ENCODE measurements at places on chromosomes 11 and 22.

GRCh38 chr11:72001285-72001684 is 2.6 kb downstream of the IL18BP start:
- no peak for DNase-seq

DNA sequence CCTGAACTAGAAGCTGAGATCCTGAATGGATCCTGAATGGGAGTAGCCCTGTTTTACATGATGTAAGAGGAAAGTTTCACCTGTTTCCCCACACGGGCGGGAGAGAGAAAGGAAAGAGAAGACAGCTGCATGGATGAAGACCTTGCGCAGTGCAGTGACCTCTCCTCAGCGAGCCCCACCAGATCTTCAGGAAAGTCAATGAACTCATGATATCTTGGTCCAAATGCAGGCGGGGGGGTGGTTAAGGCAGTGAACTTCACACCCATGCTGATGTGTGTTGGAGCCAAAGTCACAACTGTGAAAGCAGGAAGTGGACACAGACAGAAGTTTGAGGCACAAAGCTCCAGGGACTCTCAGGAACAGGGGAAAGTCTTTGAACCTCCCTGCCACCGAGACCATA is 8.6 kb upstream of the FJX1 start:
- no peak for DNase-seq

- DNase-seq, result no peak
Measured at GRCh38 chr11:94790661-94791180, 22.6 kb downstream of the AMOTL1 start.

GRCh38 chr11:62457478-62457877 is 38.6 kb downstream of the SCGB1A1 start:
- no peak for DNase-seq

- DNase-seq, result no peak
Measured at GRCh38 chr11:72116019-72116755, 3.7 kb upstream of the ANAPC15 start.

- no peak for DNase-seq
Measured at GRCh38 chr11:108752297-108752751, 87.5 kb downstream of the DDX10 start.

DNA sequence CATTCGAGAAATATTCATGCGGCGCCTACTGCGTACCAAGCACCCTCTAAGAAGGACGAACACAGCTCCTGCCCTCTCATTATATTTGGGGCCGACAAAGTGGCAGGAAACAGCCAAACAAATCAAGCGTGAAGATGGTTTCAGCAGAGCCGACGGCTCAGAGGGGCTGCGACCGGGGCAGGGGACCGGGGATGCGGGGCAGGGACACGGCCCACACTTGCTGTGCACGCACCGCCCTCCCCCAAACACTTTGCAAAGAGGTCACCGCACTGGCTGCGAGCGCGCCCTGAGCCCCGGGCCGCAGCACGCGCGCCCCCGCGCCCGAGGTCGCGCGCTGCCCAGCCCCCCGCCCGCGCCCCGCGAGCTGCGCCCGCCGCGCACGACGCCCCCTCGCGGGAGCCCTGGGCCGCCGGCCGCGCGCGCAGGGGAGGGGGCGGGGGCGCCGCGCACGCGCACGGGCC is 255 bp upstream of the SYNGR1 start:
- no peak for DNase-seq

GRCh38 chr11:95736809-95737208 is 52.8 kb downstream of the FAM76B start:
- no peak for DNase-seq

DNA sequence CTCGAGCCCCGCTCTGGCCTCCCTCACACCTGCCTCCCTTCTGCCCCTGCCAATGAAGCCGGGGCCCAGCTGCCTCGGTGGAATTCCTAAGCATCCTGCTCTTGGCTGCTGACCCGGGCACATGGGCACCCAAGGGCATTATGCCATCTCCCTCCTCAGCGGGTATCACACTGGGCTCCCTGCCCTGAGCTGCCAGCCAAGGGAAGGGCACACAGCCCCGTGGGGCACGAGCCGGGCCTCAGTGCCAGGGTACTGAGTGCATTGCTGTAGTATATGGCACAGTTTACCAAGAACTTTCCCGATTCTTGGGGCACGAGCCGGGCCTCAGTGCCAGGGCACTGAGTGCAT is 43.8 kb upstream of the JAM3 start:
- DNase-seq, result no peak

DNA sequence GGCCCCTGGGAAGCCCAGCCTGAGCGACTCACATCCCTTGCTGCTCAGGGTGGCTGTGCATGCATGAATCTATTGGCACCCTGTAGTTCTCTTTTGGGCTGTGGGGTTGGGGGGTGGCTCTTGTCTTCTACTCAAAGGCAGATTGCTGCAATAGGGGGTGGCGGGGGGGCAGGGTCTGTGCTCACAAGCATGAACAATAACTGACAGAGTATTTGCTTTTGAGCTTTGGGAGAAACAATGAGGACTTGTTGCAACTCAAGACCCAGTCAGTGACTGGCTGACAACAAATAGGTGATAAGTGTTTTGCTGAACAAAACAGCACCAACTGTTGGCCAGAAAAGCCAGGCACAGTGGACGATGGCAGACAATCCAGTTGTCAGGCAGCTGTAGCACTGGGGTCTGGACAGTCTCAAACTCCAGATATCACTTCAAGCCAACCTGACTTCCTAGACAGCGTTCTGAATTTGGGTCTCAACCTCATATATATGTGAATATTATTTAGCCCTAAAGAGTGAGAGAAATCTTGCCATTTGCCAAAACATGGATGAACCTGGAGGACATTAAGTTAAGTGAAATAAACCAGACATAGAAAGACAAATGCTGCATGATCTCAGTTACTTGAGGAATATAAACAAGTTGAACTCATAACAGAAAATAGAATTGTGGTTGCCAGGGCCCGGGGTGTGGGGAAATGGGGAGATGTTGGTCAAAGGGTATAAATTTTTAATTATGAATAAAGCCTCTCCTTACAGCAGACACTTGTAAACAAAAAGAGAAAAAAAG is 61.7 kb downstream of the ME3 start:
- no peak for DNase-seq

DNA sequence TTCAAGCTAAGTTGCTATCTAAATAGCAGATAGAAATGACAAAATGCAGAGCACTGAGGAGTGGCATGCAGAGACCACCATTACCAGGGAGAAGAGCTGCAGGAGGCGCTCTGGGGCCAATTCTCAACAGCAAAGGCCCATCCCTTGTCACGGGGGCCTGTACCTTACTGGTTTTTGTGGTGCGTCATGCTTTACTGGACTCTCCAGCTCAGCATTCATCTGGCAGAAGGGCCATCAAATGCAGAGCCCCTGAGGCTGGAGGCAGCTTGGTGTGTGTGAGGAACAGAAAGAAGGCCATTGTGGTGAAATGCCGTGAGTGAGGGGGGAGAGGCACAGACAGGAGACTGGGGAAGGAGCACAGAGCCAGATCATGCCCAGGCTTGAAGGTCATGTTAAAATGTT is 56.5 kb upstream of the NAV2 start:
- no peak for DNase-seq

- no peak for DNase-seq
Measured at GRCh38 chr11:61106894-61107470, 4.7 kb downstream of the CD5 start.

DNA sequence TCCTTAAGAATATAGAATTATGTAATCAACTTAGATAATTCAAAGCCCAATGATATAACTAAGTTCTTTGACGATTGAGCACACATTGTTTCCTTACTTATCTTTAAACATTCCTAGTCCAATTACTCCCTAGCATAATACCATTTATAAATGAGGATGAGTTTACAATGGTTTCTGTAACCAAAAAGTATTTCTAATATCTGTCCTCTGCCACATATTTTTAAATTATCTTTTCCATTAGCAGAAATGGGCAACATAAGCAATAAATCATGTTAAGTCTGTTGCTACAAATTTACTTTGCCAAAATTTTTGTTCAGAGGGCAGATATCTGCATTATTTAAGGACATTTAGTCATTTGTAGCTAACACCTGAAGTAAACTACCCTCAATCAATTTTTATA is 6.7 kb downstream of the CREBZF start:
- DNase-seq, result no peak

DNA sequence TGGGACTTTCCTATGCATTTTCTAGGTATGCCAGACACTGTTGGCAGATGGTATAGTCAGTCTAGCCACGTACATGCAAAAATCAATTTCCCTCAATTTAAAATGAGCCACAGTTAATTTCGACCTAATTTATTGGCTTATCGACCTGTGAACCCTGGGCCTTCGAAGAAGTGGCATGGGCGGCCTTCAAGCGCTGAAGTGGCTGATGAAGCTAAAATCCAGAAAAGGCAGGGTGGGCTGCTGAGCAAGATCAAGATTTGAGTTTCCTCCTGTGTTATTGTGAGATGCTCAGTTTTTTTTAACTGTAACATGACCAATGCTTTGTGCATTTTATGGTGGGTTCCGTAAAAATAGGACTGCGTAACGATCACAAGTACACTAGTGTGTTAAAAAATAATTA is 5.8 kb upstream of the SORL1-AS1 start:
- no peak for DNase-seq

- DNase-seq, result no peak
Measured at GRCh38 chr11:11163669-11164333, 189.2 kb downstream of the CSNK2A3 start.

DNA sequence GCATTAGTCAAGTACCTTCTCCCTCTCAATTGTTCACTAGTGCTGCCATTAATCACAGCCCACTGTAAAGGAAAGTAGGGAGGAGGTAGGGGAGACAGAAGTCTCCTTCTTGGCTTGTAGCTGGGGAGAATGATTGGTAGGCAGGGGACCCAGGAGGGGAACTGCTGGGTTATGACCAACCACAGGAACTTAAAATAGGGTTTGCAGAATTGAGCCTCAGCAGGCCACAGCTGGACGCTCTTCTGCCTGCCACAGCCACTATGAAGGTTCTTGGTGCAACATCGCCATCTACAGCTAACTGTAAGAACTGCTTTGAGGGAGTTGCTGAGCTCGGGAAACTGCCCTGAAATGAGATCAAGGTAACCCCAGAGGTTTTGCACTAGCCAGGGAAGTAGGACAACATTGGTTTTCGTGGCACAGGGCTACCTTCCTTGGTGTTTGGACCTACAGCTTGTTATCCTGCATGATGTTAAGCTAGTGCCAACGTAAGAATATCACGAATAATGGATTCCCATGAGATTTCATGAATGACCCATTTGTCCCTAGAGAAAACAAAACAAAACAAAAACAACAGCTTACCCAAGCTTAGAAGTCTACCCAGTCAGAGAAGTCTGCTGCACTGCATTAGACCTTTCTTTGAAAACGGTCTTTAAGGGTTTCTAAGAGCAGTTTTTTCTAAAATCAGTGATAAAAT is 787.1 kb upstream of the API5 start:
- no peak for DNase-seq

DNA sequence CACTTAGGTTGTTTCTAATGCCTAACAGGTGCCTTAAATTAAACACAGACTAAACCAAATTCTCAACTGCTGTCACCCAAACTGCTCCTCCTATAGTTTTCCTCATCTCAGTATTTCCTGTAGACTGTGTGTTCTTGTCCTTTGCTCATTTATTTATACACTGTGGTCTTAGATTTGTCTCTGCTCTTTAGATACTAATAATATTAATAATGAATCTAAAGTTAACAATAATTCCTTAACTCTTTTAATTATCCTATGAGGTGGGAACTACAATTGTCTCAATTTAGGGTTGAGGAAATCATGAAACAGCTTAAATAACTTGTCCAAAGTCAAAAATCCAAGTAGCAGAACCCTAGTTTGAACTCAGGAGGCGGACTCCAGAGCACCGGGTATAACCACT is 43.9 kb upstream of the YPEL1 start:
- DNase-seq, result no peak

DNA sequence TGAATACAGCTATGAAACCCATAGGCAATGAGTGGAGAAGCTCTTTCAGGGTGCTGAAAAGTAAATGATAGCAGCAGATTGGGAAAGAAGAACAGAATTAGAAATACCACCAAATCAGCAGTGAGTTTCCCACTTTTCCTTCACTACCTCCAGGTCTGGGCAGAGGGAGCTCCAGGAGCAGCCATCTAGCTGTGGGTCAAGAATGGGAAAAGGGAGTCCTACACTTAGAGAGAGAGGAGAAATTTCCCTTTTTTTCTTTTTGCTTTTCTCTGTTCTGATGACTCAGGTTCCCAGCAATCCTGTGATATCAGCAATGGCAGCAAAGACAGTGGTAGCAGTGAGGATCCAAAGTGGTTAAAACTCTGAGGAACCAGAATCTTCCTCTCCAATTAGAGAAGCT is 263.9 kb downstream of the NXPE2 start:
- DNase-seq, result no peak
